Upper lobe of left lung (tissue), 6 donors: ENCODE measurements at places on chromosomes 6 and 20.

DNA sequence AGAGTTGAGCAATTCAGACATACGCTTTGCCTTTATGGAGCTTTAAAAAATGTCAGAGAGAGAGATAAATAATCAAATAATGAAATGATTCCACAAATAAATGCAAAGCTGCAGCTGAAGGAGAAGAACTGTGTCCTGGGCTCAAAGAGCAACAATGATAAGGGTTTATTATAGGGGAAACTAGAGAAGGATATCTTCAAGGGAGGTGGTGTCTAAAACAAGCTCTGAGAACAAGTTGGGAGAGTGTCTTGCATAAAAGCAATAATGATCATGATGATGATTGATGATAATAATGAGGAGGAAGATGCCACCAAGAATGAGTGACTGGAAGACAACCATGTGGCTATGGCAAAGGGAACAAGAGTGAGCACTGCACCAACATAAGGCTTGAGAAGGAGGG lies 164.3 kb downstream of the KIF16B start:
- DNase-seq = no peak

DNA sequence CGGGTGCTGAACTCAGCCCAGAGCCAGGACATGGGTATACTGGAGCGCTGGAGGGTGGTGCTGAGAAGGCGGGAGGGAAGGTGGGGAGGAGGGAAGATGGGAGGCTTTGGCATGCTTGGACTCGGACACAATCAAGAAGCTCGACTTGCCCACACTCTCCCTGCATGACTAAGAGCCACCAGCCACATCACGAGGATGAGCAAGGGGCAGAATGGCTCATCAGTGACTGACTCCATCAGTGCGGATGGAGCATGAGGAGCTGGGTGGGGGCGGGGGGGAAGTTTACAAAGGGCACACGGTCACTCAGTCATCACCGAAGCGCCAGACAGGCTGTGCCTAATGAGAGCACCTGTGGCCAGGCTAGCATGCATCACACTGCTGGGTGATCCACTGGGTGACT lies 222.8 kb downstream of the KIF16B start:
- no peak for DNase-seq

- DNase-seq = no peak
These were observed 298.4 kb downstream of the MAFB start for GRCh38 chr20:40390654-40391053.

- DNase-seq = no peak
These were observed 285.8 kb downstream of the HTR1B start for GRCh38 chr6:77177470-77177869.

DNA sequence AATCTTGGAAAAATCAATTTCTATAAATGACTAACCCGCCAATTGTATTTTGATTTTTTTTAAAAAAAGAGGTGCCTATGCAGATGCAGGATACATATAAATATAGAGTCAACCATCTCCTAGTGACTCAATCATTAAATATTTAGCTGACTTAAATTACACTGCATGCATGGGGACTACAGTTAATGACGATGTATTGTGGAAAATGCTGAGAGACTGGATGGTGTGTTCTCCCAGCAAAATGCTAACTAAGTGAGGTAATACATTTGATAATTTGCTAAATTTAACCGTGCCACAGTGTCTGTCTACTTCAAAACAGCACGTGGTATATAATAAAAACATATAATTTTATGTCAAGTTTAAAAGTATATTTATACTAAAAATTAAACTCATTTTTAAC lies 341.6 kb downstream of the PRKN start:
- no peak for DNase-seq

DNA sequence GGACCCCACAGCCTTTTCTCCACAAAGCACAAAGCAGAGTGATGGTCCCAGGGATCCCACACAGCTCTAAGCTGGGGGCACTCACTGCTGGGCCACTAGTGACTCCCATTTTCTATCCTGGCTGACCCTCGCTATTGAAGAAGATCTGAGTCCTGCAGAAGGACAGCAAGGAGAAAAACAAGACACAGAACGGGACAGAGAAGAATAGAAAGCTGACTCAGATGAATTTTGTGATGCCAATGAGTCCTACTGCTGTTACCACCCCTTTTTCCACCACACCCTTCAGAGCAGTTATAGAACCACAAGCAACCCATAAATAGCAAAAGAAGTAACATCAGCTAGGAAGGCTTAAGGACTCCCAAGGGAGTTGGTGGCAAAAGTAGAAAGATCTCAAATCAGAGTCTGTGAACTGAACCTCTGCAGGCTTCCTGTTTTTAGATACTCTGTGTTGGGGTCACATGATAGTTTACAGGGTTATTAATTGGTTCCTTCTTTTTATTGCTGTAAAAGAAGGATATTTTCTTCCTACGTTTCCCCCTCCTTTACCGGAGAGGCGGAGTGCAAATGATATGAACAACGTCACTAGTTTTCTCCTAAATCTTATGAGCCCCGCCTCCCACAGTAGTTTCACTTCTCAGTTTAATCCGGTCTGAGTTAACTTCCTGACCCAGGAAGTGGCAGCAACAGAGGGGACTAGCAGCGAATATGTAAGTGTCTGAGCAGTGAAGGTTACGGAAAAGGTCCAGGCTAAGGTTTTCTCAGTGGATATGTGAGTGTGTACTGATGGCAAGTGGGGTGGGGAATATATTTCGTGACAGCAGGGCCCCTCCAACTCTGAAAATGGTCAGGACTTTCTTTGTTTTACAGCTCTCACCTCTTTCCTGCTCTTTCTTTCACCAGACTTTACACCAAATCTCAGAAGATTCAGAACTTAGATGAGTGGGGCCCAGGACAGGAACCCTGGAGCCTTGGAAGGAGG lies at the start of gene TRIM38:
TRIM38 (plus strand) TSS at position 654 of the 979 bp plus-strand sequence. CDS start 3,721 bp downstream, outside the sequence.
- DNase-seq = peak; percentile 91

- peak; percentile 19 for DNase-seq
These were observed 6.0 kb downstream of the APMAP start for GRCh38 chr20:24986436-24987015.

DNA sequence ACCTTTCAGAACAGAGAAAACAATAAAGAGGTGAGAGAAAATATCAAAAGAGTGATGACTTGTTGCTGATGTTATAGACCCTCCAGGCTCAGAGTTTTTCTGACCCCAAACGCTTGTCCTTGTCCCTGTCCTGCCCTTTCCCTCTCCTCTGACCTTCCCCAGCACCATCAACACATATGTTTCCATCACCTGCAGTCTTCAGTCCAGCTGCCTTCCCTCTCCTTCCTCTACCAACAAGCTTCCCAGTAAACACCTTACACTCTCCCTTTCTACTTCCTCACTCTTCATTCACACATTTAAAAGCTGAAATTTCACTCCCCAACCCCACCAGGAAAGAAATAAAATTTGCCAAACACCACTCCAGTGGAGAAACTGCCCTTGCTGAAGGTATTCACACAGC lies 25.4 kb upstream of the AFDN start:
- DNase-seq = no peak

DNA sequence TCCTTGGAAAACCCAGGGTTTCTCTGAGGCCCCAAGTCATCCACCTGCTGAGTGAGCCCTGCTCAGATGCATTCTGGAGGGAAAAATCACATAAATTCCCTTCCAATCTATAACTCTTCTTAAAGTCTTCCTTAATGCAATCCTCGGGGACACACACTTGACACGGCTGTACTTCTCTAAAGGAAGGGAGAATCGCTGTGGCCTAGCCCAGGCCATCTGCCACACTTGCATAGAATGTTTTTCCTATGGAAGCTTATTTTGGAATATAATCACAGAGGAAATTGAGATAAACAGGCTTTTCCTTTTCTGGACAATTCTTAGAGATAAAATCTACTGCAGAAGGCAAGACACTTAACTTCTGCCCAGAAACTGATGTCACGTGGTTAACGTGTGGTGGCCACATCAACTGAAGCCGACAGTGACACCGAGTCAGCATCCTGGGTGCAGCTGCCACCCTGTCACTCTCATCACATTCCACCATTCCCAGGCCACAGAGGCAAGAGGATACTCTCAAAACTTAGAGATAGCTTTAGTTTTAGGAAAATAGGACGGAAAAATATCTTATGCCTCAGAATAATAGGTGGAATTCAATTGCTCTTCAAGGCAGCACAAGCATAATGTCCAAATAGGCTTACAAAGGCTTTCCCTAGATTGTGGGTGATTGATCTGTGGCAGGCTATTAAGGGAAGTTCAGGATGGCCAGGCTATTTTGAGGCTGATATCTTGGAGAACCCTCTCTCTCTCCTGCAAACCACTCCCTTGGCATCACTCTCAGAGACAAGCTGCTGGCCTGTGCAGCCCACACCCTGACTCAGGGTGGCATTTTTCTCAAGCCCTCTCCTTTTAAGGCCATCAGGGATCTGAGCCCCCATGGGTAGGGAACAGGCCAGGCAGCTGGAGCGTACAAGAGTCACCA lies 29.6 kb downstream of the PSMB1 start:
- DNase-seq = no peak

GRCh38 chr6:12158686-12159415 lies 131.3 kb upstream of the EDN1 start:
- DNase-seq = no peak

DNA sequence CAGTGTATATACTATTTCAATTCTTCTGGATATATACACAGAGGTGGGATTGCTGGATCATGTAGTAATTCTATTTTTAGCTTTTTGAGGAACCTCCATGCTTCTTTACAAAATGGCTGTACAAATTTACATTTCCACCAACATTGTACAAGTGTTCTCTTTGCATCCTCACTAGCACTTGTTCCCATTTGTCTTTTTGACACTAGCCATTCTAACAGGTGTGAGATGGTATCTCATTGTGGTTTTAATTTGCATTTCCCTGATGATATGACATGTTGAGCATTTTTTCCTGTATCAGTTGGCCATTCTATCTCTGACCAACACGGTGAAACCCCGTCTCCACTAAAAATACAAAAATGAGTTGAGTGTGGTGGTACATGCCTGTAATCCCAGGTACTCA lies 68.1 kb upstream of the PMEPA1 start:
- no peak for DNase-seq

GRCh38 chr6:46925563-46926253 lies 4.0 kb upstream of the ADGRF5 start:
- peak; percentile 86 for DNase-seq

DNA sequence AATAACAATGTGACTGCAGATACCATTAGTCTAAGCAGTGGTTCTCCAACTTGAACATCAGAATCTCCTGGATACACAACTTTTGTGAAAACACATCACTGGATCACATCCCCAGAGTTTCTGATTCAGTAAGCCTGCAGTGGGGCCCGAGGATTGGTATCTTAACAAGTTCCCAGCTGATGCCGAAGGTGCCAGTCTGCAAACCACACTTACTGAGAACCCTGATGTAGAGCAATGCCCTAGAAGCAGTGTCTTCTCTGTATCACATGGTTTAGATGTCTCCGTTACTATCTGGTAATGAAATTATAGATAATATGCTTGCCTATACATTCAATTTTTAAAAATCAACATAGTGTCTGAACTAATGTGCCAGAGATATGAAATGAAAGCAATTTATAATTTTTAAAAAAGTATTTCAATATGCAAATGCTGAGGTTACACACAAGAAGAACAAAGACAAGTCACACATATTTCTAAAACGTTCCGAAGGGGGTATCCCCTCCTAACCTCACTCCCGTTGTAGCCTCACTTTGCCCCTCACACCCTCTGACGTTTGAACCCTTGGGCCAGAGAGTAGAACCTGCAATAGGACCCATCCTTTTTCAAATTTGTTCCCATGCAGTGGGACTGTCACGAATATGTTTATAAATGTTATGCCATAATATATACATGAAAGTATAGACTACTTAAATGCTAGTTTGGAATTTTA lies 115.4 kb upstream of the SAMD5 start:
- DNase-seq = no peak

DNA sequence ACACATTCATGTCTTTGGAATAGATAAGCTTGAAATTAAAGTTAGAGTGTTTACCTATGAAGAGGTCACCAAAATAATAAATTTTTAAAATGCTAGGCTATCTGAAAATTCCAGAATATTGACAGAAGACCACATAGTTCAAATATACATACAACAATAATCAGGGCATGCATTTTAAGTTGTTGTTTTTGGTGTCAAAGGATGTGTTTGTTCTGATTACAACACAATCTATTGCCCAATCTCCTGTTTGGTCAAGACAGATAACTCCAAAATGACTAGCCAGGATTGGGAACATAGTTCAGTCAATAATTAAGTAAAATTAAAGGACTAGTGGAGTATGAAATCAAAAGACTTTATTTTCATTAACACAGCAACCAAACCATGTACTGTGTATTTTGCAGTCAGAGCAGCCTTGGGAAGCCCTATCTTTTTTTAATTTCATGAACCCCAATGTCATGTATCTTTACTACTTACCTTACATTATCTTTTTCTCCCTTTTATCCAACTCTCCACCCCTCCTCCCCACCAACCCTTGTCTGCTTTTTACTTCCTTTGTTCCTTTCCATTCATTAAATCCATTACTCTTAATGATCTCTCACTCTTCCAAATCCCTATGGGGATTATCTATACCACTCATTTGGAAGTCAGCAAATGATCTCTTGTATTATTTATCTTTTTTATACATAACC lies 111.2 kb downstream of the CDK19 start:
- DNase-seq = no peak
